Stimulated activated CD4-positive, alpha-beta T cell treated with anti-CD3 and anti-CD28 coated beads, Interleukin-1b, Interleukin-23, amount 100 ng/mL, for 48 hours (primary cell): ENCODE measurements at places on chromosomes 5 and 9.

DNA sequence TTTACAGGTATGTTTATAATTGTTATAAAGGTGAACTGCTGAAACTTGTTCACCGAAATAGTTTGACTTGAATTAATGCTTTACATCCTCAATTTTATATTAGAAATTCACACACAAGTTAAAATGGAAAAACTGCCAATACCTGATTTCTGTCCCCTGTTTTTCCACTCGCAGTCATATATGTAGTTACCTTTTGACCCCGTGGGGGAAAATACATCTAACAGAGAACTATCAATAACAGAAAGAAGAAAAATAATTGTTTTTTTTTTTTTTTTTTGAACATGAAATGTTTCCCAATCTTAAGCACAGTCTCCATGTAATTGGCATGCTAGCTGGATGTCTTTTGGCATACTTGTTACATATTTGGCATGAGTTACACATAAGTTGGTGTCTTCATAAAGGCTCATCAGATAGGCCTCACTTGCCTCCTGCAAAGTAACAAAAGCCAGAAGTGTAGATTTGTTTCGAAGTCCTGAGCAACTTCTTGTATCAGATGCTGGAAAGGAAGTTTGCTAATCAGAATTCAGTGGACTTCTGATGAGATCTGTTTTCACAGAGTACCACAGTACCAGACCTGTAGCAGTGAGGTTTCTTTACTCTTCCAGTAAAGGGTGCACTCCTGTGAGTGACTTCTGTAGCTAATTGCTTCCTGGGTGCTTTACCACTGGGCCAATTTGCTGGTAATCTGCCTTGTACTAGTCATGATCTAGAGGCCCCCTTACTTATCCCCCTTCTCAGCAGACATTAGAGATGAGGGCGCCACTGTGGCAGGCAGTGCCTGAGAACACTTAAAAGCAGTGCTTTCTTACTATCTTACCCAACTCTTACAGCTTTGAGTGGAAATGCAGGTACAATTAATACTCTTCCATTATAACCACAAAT is 36.2 kb upstream of the CXXC5 start:
- DNase-seq, result peak; percentile 30

GRCh38 chr9:111064160-111064837 is 26.0 kb upstream of the LPAR1 start:
- DNase-seq, result no peak

DNA sequence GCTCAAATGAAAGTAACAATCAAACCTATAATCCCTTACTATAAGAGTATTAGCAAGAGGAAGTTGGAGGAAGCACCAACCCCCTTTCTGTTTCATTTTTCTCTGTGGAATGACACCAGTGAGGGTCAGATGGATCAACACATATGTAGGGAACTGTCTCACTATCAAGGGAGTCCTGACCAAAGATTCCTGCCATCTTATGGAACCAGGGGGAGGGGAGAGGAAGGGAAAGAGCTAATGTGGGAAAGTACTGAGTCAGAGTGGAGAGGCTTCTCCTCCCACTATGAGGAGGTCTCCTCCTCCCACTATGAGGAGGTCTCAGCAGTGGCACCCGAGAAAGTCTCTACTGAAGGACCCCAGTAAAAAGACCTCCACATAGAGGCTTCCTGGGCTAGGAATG is 73.3 kb upstream of the PCSK1 start:
- DNase-seq, result no peak

- DNase-seq, result peak; percentile 22
Measured at GRCh38 chr9:121201045-121201737, 478 bp downstream of the RAB14 start.

- no peak for DNase-seq
Measured at GRCh38 chr9:91495450-91495849, 71.8 kb upstream of the NFIL3 start.

- DNase-seq, result peak; percentile 65
Measured at GRCh38 chr9:127451858-127452656, 747 bp downstream of the LRSAM1 start.

DNA sequence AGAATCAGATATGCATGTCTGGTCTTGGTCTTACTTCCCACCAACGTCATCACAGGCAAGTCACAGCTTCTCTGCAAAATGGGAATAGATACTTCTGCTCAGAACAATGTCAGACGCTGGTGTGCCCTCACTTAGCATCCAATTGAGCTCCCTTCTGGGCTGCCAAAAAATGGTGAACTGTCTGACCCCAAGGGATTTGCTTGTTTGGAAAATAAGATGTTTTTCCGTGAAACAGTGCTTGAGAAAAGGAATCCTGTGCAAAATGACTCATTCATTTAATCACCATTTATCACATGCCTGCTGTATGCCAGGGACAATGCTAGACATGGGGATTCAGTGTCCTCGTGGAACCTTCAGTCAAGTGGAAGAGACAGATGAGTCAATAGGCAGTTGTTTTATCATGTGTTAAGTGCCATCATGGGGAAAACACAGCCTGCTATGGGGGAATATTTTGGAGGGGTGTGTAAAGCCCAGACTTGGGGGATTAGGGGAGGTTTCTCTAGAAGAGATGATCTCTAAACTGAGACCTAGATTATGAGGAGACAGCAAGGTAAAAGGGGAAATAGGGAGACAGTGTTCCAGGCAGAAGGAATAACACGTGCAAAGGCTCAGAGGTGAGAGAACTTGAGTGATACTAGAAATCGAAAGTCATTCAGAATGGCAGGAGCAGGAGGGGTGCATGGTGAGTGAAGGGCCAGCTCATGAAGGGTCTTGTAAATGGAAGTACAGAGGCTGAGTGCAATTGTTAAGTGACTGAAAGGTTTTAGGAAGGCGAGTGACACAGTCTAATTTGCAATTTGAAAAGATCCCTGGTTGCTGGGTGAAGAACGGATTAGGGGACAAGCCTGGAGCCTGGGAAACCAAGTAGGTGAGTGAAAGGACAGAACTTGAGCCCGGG is 3.9 kb downstream of the NIPAL4 start:
- no peak for DNase-seq

DNA sequence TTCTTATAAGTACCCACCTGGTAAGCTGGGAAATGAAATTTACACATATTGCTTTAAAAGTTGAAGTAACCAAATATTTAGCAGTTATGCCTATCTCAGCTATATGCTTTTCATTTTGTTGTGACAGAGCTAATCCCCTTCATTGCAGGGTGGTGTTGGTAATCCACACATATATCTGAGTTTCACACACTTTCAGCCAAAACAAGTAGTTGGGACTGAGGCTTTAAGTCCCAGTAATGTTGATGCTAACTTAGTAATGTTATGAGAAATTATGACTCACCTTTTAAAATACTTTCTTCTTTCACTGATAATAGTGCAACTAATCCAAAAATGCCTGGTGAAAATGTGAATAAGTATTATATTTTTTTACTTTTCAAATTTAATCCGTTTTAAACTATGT is 19.2 kb upstream of the RICTOR start:
- no peak for DNase-seq

GRCh38 chr5:6590581-6590980 is 42.3 kb downstream of the NSUN2 start:
- no peak for DNase-seq

GRCh38 chr9:120965344-120966012 is 38.9 kb upstream of the TRAF1 start:
- no peak for DNase-seq

- peak; percentile 16 for DNase-seq
Measured at GRCh38 chr5:95715799-95716461, 15.2 kb upstream of the RHOBTB3 start.

GRCh38 chr9:18352711-18353110 is 121.2 kb upstream of the ADAMTSL1 start:
- DNase-seq, result no peak

- DNase-seq, result no peak
Measured at GRCh38 chr9:99173570-99174504, 47.9 kb downstream of the ALG2 start.

GRCh38 chr5:149724130-149724840 is 5.8 kb upstream of the PPARGC1B start:
- DNase-seq, result no peak

- no peak for DNase-seq
Measured at GRCh38 chr5:26323794-26324193, 714.6 kb downstream of the CDH9 start.

DNA sequence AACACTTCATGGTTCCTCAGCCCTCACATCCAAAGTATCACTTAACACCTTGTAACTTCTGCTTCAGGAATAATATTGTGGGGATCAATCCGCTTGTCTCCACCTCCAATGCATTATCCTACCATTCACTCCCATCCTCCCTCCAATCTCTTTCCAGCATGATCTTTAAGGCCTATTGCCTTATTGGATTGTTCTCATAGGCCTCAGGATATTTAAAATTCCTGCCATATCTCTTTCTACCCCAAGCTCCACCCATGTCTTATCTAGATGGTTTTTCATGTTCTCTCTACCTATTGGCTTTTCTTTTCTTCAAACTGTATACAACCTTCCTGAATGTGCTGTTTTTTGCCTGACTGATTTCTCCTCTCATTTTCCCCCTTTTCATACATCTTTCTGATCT is 7.2 kb downstream of the KDM4C start:
- no peak for DNase-seq

GRCh38 chr5:180435594-180435993 is 58.6 kb upstream of the CNOT6 start:
- no peak for DNase-seq

DNA sequence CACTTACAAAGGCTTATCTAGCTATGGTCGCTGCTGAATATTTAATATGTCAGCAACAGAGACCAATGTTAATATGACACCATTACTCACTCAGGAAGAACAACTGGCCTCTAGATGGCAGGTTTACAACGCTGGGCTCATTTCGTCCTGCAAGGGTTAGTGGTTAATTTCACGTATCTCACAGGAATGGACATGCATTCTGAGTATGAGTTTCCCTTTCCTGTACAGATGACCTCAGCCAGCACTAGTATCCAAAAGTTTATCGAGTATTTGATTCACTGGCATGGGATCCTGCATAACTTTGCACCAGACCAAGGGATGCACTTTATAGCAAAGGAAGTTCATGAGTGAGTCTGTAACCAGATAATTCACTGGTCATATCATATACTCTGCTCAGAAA is 8.7 kb upstream of the TRPC7 start:
- DNase-seq, result no peak

- no peak for DNase-seq
Measured at GRCh38 chr5:176740702-176741496, 69.5 kb upstream of the UNC5A start.

DNA sequence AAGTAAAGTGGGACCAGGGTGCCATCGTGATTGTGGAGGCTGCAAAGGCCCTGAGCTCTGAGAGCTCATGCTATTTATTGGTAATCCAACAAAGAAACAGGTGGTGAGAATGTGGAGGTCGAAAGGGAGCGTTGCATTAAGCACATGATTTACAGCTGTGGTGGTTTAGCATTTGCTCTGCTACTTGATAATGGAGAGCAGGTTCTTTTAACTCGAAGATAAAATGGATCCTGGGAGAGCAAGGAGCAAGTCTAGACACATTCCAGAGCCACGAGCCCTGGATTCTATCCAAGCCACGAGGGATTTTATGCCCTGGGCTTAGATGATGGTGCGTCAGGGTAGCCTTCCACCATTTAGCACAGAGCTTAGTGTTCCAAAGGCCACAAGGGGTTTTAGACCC is 1710.1 kb upstream of the CDH9 start:
- no peak for DNase-seq

DNA sequence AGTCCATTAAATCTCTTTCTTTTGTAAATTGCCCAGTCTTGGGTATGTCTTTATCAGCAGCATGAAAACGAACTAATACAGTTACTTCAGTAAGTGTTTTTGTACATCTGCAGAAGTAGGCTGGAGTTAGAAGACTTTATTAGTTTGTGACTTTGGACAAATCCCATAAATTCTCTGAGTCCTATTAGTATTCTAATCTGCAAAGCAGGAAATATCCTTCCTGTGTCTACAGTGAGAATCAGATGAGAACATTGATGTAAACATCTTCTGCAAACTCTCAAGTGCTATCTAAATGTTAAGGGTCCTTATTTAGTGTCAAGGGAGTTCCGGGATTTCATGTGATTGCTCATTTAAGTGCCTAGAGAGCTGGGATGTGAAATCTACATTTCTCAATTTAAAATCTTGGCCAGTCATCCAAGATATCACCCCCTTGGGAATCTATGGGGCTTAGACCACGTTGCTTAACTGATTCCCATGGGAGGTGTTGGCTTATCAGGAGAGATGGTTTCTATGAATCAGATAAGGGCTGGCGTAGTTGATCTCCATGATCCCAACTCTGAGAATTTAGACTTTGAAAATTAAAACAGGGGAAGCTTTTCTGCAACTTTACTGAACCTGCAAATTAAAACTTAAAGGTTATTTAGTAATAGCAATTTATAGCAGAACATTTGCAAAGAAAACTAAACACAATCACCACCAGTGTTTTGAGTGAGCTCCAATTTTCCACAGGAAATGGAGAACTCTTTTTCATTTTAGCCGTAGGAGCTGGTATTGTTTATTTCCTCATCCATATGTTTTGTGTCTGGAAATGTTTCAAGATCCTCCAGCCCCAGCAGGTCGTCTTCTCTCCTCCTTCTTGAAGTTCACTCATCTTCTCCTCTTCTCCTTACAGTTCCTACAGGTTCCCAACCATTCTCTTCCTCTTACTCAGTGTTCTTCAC is 241.6 kb upstream of the CD180 start:
- DNase-seq, result no peak

GRCh38 chr9:93061791-93062763 is 3.6 kb downstream of the SUSD3 start:
- no peak for DNase-seq

DNA sequence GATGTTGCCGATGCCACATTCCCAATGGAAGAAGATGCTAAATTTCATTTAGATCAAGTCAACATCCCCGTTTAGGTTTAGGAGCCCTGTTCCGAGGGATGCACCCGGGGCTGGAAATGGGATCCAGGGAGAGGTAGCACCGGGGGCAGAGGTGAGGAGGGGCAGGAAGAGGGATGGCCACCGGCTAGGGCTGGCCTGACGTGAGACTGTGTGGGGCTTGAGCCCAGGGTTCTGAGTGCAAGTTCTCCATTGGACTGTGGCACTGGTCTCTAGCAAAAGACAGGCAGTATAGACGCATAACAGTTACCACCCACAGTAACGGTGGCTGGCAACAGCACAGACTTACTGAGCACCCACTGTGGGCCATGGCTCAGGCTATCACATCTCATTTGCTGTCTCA is 209.0 kb upstream of the MVB12B start:
- no peak for DNase-seq

GRCh38 chr5:61609840-61610677 is 278.0 kb downstream of the ZSWIM6 start:
- DNase-seq, result no peak

DNA sequence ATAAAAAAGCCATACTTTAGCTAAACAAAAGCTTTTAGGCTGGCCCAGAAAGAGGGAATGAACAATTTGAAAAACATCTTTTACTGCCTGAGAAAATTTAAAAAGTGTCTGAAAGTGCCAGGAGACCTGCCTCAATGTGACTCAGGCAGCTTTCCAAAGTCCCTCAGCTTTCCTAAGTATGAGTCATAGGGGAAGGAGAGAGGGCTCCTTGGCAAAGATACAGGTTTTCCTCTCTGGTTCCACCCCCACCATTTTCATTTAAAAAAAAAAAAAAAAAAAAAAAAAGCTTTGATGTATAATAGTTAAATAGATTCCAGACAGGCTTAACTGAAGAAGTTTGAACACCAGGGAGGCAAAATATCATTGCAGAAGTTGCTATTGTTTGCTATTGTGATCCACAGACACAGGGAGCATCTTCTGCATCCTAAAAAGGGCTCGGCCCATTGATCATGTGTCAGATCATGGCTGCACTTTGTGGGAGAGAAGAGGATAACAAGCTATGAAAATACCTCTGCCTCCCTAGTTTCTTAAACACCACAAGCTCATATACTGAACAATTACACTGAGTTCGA is 71.5 kb downstream of the MRPS27 start:
- DNase-seq, result no peak
